ENCODE measurements at places on chromosomes 16 and 17.

GRCh38 chr16:10172848-10173655 is 9.2 kb downstream of the GRIN2A start:
- no peak for DNase-seq

DNA sequence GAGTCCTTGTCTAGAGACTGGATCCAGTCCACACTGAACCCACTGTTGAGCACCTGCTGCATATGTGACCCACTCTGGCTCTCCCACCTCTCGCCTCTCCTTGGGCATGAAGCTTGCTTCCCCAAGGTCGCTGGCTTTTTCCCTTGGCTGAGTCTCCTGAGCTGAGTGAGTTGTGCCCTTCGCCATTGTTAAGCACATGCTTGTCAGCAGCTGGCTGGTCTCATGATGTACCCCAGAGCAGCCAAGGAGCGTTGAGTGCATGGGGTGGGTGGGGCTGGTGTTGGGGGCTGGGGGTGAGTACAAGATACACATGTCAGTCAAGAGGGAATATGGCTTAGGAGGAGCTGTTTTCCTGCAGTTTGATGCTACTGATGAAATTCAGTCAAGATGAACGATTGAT is 165.6 kb downstream of the SNX29 start:
- no peak for DNase-seq

DNA sequence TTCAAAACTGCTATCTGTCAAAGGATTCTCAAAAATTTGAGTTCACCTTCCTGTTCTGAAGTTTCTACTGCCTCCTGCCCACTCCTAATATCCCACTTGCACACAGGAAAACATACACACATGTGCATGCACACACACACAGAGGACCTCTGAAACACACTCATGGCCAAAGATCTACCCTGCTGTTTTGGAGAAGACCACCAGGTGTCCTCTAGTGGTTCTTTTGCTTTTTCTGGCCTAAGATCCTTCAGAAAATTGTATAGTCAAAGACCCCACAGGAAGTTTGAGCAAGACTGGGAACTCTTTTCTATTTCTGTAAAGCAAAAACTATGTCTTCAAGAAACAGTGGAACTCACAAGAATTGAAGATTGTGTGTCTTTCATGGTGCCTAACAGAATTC is 90.2 kb downstream of the CDH8 start:
- DNase-seq = no peak

DNA sequence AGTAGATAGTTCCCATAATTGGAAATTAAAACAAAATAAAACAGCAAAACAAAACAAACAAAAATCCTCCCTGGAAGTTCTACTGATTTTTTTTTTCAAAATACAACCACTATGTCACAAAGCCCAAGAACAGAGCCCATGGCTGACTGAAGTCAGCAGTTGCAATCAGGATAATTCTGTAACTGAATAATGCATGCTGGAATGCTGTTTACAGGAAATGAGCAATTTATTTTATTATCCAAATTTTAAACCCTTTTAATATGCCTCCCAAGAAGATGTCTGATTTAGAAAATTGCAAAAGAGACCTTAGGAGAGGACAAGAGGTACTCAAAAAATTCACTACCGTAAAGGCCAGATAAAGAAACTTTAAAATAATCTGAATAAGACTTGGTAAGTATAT is 578.2 kb downstream of the TOX3 start:
- DNase-seq = no peak

GRCh38 chr16:49277766-49278566 is 3.7 kb downstream of the CBLN1 start:
- DNase-seq = no peak

- no peak for DNase-seq
Measured at GRCh38 chr17:55350825-55351205, 70.8 kb downstream of the MMD start.

DNA sequence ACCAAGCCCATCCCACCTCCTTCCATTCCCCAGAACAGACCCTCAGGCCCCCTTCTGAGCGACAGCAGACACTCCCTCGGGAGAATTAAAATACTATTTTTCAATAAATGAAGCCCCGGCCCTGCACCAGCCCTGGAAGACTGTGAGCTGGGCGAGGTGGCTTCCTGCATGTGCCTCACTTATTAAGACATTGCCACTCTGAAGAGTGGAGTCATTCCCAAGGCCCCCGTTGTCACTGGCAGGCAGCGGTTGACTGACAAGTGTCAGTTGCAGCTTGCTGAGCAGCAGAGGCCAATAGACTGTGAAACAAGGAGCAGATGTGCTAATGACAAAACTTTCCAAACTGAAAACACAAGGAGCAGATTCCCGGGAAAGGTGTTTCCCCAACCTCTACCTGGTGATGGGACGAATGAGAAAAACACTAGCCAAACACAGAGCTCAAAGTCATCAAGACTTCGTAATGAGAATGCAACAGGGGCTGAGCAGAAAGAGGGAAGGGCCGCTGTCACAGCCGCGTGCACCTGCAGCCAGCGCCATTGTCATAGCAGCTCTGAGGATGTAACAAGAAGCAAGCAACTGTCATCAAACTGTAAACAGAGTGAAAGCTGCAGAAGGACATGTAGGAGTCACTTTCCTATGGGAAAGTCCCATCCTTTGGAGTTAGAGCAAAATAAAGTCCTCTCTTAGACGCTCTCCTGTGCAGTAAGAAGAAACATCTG is 232.1 kb downstream of the C16orf78 start:
- no peak for DNase-seq

- peak; percentile 96 for DNase-seq
Measured at GRCh38 chr16:72787514-72788268, 260.2 kb downstream of the ZFHX3 start.

DNA sequence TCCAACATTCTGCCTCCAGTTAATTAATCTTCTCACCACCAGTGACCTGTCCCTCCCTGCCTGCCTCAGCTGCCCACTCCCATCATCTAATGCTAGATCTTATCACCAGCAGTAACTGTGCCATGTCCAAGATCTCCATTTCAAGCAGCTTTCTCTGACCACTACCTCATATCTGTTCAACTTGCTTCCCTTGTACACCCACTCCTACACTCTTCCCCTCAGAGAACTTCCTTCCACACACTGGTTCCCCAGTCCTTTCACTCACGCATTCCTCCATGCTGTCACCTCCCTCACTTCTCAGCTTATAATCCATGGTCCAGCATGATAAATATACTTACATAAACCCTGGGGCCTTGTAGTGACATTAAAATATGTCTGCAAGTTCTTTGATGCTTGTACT is 31.8 kb upstream of the DYNLL2 start:
- DNase-seq = no peak

GRCh38 chr16:89026121-89026612 is 49.2 kb upstream of the CBFA2T3 start:
- DNase-seq = no peak

DNA sequence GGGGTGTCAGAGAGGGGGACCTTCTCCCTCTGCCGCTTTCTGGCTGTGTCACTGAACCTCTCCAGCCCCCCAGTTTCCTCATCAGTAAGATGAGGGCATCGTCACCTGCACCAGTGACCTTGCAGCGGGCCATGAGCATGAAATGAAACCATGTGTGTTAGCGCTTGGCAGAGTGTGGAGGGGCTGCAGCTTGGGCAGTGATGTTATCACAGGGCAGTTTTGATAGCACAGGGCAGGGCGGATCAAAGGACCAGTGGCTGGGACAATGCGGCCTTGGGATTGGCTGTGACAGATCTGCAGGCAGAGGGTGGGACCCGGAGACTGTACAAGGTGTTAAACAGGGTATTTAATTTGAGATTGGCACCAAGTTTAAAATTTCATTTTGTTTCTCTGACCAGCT is 38.9 kb upstream of the NAT9 start:
- no peak for DNase-seq

GRCh38 chr16:9016824-9017223 is 53.1 kb upstream of the USP7 start:
- DNase-seq = no peak

GRCh38 chr16:83886199-83886971 is 12.5 kb upstream of the MLYCD start:
- no peak for DNase-seq

DNA sequence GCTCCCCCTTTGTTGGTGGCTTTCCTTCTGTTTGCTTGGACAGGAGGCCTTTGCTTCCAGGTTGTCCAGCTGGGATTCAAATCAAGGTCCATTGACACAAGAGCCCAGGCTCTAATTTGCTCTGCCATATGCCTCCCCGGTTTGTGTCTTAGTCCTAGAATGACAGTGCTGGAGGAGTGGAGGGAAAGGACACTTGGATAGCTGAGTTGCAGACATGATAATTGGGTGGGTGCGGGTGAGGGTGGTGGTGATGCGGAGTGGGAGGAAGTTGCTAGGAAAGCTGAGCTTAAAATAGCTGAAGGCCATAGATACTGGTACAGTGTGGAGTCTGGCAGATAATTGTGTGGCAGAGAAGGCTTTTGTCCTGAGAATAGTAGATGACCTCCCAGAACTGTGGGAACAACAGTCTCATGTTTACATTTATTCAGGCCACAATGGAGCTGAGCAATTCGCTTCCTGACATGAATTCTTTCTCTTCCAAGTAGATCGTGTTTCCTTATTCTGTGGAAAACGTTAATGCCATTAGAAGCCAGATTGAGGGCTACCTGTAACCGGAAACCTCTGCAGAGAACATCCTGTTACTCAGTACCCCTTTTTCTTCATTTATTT is 23.8 kb downstream of the SEC14L1 start:
- no peak for DNase-seq

DNA sequence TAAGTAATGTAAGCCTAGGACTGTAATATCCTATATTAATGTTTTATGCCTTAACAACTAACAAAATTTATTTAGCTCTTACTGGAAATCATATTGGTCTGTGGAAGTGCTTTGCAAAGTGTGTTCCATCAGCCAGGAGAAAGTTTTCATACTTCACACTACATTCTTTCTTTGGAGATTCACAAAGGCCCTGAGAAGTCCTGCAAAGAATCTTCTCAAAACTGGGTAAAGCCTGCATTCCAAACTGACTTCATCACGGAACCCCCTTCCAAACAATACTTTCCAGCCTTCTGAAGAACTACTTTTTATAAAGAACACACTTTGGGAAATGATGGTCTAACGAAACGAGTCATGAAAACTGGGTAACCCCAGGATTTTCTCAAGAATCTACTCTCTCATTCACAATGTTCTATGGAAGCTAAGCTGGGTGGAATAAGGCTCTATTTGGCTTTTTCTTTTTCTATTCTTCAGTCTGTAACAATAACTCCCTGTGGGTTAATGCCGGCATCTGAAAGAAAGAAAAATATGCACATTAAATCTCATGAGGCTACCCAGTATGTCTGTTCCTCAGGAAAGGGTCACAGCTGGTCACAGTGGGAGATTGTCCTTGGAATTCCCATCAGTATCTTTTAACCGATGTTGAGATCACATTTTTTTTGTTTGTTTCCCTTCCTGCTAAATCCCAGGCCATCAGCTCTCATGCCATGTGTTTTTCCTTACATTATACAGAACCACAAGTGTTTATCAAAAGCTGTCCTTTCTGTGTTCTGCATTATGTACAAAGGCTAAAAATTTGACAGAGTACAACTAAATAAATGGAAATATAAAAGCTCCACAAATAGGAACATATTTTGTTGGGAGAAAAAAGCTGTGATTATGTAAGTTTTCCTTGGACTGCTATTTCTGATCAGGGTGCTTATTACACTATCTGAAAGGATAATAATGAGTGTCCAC is 12.8 kb upstream of the AKAP1 start:
- DNase-seq = no peak

DNA sequence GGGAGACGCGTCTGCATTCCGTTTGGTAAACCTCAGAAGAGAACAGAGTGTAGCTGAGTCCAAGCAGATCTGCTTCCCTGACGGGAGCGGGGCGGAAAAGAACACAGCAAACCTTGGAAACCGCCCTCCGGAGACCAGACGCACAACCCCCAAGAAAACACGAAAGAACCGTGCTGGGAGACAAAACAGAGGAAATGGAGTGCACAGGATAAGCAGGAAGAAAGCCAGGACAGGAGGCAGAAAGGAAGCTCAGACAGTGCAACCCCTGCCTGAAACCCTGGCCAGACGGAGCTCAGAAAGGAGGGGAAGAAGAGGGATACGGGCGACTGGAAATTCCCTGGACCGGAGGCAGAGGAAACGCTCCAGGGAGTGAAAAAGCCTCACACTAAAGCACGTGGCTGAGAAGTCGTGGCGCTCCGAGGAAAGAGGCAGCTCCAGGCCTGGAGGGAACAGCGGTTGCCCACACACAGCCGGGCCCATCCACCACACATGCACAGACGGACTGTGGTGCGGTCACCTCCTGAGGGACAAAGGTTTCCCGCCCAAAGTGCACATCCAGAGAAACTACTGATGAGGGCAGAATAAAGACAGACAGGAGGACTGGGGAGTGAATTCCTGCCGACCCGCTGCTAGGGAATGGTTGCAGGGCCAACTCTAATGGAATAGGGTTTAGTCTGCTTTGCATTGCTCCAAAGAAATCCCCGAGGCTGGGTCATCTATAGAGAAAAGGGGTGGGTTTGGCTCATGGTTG is 10.2 kb downstream of the DPEP1 start:
- no peak for DNase-seq

DNA sequence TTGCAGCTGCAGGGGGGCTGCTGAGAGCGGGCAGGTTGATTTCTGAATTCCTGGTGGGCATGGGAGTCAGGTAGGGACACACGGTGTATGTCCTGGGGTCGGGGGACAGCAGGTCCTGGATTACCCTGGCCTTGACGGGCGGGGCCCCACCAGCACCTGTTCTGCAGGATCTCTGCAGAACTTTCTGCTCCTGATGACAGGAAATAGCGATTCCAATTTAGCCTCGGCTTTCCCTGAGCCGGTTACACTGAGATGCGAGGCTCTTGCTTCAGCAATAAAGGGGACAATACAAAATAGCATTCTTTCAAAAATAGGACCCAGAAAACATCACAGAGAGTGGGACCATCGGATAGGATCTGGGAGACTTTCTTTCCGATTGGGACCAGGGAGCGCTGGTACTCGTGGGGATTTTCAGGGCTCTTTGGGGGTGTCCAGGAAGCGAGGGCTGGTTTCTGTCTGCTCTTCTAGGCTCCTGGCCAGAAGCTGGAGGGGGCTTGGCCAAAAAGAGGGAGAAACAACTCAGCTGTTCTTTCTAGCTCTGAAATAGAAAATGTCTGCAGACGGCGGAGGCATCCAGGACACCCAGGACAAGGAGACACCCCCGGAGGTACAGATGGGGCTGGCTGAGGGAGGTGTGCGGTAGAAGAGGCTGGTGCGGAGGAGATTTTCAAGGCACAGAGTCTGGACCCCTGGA is 642 bp downstream of the ZNF205 start:
- DNase-seq = no peak

DNA sequence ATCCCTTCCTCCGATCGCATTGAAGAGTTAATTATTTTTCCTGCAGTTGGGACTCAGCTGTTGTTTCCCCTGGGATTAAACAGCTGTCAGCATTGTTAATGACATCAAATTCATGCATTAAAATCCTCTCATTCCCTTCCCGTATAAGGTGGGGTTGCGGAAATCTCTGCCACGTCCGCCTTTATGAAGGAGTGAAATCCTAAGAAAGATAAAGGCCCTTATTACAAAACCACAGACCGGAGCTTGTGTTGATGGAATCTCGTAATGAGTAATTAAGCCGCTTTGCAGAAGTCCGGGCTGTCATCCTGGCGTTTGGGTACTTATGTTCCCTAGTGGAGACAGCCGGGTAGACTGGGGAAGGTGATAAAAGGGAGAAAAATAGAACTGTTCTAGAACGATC is 627.6 kb downstream of the MAF start:
- DNase-seq = no peak
